ENCODE measurements at places on chromosomes 6 and 20. TPM values are rescaled to one million over a fixed set of nuclear protein-coding genes. Genes with fewer than 3 reads are reported as not detected.

DNA sequence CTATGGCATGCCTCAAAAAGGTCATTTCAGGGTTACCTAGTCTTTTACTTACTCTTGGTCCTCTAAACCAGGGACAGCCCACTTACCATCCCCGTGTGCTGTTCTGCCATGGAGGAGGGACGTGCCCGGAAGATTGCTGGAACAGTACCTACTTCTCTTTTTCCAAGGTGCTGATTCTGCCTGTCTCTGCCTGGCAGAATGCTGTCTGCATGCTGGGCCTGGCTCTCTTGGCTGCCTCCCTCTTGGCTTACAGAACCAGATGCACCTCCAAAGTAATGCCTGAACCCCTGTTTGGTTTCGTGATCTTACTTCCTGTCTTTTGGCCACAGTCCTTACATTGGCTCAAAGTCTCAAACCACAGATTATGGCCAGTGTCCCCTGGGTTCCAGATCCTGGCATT lies 120.7 kb upstream of the NT5E start:
- no peak for DNase-seq

Gene RAMACL
- total RNA-seq: not detected

DNA sequence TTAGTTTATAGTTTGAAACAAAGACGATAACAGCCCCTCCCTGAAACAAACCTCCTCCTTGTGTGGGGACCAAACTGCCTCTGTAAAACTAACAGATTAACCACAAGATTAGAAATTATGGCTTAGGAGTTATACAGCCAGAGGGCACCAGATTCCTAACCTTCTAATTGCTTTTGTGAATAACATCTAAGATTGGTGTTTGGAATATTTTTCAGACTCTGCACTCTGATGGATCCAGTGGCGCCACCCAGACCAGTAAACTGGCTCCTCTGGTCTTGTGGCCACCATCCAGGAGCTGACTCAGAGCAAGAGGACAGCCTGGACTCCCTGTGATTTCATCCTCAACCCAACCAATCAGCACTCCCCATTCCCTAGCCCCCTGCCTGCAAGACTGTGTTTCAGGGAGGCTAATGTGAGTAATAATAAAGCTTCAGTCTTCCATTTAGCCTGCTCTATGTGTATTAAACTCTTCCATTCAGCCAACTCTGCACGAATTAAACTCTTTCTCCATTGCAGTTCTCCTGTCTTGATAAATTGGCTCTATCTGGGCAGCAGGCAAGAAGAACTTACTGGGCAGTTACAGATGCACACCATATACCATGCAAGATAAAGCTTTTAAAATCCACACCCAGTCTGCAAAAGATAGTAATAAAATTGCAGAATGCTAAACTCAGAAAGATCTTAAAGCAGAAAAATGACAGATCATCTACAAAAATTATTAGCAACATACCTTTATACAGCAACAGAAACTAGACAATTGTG lies 58.5 kb upstream of the SLC22A16 start:
- DNase-seq: no peak

GRCh38 chr6:10404799-10405512 lies 9.9 kb downstream of the TFAP2A start:
- no peak for DNase-seq

Gene MATN4
- total RNA-seq: 0.37 TPM

Gene UST
- 42.6 TPM for total RNA-seq

DNA sequence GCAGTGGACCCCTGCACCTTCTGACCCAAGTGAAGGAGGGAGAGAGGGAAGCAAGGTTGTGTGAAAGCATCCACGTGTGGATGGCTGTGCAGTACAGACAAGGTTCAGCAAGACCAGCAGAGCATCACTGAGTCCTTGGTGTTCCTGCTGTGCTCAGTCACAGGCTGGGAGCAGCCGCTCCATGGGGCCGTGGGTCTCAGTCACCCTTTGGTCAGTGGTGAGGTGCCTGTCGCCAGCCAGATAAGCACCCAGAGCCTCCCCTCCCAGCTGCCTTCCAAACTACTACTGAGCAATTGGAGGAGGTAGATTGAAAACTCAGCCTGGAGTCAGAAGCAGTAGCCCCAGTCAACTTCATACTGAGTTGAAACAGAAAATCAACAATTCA lies 218.9 kb downstream of the SLC24A3 start:
- no peak for DNase-seq

Gene SOBP
- 16.9 TPM for total RNA-seq

- DNase-seq: no peak
Observed at GRCh38 chr6:144568241-144568640, 283.1 kb downstream of the UTRN start.

Gene VWA7
- total RNA-seq: not detected

DNA sequence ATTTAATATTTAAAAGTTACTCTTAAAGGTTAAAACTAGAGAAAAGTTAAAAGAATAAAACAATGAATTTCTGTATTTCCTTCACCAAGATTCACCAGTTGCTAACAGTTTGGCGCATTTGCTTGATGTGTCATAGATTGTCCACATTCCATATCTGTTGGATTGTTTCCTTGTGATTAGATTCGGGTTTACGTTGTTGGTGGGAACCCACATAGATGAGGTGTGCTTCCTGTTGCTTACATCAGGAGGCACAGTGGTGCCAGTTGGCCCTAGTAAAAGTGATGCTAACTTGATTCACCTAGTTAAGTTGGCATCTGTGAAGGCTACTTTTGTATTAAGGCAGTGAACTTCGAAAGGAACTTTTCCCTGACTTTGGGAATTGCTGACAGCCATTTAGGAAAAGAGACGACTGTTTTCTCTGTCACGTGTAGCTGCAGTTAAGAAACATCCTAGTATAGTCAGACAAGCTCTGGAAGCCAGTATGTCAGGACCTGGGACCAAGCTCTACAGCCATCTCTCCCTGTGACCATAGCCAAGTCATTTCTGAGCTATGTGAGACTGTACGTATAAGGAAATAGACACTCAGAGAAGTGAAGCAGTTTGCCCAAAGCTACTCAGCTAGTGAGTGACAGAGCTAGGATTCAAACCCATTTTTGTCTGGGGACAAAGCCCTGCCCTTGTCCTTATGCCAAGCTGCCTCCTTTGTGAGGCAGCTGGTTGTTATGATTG lies 49.0 kb downstream of the PPARD start:
- peak; percentile 39 for DNase-seq

DNA sequence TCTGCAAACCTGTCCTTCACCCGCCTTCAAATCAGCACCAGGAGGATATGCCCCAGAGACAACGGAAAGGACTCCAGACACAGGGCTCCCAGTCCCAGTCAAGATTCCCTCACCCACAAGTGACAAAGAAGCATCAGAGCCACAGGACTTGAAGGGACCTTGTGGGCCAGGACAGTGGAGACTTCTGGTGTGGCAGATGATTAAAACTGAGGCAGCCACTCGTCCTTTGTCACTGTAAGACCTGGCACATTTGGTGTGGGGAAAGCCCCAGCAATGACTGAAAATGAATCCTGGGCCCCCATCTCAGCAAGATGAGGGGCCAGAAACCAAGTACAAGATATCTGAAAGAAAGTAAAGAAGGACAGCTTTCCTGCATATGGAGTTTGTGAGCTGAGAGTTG lies 15.6 kb upstream of the GMPR start:
- DNase-seq: no peak

DNA sequence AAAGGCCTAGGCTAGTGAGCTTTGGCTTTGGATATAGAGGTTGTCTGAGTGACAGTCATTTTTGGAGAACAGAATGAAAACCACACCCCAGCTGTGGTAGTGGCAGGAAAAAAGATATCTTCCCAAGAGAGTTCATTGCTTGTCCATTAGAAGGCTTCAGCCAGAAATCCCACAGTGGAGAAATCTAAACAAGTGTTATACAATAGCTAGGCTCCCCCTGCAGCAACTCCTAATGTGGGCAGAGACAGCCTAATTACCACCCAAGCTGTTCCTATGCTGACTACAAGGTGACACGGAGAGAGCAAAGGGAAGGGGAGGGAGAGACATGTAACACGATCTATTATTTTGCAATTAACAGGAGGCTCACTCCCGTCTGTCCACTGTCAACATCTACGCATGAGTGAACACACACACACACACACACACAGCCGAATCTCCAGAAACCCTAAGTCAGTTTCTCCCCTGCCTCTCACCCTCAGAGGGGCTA lies 147.5 kb upstream of the TCF21 start:
- no peak for DNase-seq

- no peak for DNase-seq
Observed at GRCh38 chr6:162438980-162439379, 288.6 kb downstream of the PRKN start.

DNA sequence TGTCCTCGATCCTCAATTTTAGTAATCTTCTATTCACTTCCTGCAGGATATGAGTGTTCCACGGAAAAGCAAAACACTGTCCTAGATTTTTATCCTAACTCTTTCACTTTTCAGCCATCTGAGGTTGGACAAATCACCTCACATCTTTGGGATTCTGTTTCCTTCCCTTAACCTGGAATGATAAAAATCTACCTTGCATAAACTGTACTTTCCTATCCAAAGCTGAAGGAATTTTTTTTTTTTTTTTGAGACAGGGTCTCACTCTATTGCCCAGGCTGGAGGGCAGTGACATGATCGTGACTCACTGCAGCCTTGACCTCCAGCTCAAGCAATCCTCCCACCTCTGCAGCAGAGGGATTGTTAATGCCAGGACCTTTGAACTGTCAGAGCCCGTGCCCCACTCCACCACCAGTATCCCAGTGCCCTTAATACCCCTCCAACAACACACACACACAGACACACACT lies 20.5 kb downstream of the CAPN11 start:
- DNase-seq: no peak

- no peak for DNase-seq
Observed at GRCh38 chr6:44967481-44967880, 360.6 kb upstream of the RUNX2 start.

Gene CNR1
- 4.0 TPM for total RNA-seq

Gene STX7
- 39.3 TPM for total RNA-seq

Gene TUBB2B
- not detected for total RNA-seq

DNA sequence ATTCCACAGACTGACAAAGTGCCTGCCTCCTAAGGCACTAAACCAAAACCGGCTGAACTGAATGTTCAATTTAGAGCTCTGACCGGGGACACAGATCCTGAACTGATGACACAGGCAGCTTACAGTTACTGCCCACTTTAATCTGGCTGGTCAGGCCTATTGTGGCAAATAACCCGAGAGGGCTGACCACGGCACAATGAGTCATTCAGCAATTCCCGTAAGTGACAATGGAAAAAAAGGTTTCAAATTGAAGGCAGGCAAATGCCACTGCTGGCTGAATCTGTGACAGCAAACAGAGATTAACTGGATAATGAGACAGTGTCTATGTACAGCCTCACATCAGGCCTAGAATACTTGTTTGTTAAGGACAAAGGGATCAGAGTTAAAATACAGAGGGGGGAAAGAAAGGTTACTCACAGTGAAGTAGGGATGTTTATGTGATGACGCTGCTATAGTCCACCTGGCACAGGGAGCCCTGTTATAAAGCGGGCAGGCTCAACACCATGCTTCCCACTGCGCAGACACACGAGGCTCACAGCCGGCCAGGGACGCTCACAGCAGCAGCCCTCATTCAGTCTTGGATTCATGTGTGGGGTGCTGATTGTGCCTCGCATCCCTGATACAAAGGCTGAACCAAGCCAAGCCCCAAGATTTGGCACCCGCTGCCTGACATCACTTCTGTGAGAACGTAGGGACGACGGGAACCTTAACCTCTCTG lies 54.4 kb downstream of the RTN4IP1 start:
- no peak for DNase-seq

Gene HCRTR2
- total RNA-seq: not detected

- DNase-seq: no peak
Observed at GRCh38 chr6:33823806-33824205, 20.0 kb upstream of the MLN start.

GRCh38 chr6:88823998-88824397 lies 139.4 kb downstream of the RNGTT start:
- no peak for DNase-seq

DNA sequence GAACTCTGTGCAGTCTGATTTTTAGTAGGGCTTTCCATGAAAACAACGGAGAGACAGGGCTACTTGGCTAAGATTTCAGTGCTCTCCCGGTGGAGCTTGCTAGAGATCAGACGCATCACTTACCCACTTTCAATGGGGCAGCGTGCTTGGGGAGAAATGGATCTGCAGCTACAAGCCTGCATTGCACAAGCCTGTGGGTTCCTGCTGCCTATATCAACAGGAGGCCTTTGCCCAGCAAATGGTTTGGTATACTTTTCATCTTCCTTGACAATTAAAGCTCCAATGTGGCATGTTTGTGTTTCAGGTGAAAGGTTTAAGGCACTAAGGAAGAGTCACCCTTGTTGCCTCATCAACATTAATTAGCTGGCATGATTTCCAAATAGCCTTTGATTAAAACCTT lies 136.0 kb upstream of the FOXQ1 start:
- DNase-seq: no peak

Gene NCR2
- not detected for total RNA-seq

GRCh38 chr6:165615636-165616035 lies 47.4 kb downstream of the PDE10A start:
- DNase-seq: peak; percentile 23

DNA sequence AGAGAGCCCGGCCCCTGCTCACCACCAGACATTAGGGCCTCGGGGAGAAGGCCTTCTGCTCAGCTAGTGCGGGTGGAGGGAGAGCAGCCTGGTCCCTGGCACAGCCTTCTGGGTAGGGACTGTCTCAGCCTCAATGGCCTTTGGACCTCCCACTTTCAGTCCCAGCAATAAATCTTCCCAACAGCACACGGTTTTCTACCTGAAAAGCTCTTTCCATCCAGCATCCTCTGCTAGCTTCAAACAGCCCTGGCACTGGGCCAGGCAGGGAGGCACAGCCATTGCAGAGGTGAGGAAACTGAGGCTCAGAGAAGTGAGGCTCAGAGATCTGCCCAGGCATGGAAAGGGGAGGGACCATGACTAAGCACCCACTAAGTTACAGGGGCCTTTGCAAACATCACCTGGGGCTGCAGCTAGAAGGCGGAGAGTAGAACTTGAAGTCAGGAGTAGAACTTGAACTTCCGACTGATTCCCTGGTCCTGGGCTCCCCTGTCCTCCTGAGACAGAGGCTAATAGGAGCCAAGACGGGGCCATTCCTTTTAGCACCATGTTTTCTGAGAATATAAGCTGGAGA lies 43.9 kb upstream of the NOL4L start:
- DNase-seq: peak; percentile 52

DNA sequence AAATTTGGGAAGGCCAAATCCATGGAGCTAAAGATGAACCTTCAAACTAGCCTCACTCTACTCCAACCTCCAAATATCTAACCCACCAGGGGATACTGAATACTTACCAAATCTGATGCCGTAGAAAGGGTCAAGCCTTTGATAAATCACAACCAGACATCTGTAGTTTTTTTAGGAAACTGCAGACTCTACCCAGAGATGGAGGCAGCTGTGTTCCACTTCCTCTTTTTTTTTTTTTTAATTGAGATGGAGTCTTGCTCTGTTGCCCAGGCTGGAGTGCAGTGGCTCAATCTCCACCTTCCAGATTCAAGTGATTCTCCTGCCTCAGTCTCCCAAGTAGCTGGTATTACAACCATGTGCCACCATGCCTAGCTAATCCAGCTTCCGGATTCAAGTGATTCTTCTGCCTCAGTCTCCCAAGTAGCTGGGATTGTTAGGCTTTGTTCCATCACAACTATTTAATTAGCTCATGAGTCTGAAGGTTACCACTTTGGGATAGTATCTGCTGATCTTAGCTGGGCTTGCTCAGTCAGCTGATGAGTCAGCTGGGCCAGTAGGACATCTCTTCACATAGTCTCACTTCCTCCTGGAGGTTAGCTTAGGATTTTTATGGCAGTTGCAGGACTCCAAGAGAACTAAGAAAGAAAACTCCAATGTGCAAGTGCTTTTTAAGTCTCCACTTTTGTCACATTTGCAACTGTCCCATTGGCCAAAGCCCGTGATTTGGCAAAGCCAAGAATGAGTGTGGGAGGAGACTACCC lies 13.3 kb downstream of the FRK start:
- DNase-seq: no peak

All from stomach (tissue), 19 donors.